AG20443 (cell line): ENCODE measurements at places on chromosomes 3 and 15.
A peak's percentile ranks its signal among the peaks of the same experiment; 100 is the strongest.

DNA sequence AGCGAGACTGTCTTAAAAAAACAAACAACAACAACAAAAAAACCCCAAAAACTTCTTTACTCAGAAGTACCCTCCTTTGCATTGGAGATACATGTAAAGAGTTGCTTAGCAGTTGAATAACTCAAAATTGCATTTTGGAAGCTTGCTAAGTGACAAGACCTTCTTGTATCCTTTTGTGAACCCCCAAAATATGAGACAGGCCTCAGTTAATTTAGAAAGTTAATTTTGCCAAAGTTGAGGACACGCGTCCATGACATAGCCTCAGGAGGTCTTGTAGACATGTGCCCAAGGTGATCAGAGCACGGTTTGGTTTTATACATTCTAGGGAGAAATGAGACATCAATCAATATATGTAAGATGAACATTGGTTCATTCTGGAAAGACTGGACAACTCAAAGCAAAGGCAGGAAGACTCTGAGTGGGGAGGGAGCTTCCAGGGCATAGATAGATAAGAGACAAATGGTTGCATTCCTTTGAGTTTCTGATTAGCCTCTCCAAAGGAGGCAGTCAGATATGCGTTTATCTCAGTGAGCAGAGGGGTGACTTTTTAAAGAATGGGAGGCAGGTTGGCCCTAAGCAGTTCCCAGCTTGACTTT lies 1.7 kb upstream of the ARF4 start:
- no peak for DNase-seq

DNA sequence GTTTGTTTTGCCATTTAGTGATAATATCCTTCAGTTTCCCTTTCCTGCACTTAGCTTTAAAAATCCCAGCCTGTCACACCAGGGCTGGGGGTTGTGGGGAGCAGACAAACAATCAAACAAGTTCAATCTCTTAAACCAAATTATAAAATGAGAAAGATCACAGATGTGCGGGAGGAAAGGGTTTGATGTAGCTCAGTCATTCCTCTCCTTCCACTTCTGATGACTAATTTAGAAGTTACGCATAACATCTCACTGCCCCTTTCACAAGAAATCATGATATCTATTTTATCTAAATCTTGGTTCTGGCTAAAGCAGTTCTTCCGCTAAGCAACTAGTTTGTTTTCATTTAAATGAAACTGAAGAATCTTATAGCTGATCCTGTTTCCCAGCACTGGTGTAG lies 34.1 kb upstream of the ATG7 start:
- DNase-seq = peak; percentile 61

DNA sequence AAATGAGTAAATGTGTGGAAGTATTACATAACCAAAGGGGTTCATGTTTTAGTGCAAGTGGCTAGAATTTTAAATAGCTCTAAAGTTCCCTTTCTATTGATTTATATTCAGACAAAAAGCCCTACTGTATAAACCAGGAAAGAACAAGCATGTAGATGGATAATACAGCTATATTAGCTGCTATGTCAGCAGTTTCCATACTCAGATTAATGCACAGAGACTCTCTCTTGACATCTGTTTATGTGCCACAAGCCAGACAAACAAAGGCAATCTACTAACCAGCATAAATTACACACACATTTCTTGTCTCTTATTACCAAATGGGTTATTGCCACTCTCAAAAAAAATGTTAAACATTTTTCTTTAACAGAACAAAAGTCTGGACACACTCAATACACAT lies 760.1 kb upstream of the NECTIN3 start:
- no peak for DNase-seq

GRCh38 chr3:126926684-126927400 lies 56.1 kb upstream of the PLXNA1 start:
- peak; percentile 95 for DNase-seq

DNA sequence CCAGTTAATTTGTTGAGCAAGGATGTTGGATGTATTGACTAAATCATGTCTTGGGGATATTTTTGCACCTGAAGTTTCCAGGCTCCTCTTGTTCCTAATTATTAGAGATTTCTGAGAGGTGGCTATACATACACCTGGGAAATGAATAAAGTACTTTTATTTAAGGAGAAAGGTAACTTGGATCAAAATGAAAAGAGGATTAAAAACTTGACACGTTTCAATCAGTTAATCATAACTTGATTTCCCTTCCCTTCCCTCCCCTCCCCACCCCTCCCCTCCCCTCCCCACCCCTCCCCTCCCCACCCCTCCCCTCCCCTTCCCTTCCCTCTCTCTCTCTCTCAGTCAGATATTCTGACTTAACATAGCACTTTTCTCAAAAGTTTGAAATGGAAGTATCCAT lies 126.3 kb downstream of the KCNH8 start:
- no peak for DNase-seq

GRCh38 chr3:149296972-149297371 lies 36.5 kb downstream of the TM4SF18 start:
- DNase-seq = no peak

DNA sequence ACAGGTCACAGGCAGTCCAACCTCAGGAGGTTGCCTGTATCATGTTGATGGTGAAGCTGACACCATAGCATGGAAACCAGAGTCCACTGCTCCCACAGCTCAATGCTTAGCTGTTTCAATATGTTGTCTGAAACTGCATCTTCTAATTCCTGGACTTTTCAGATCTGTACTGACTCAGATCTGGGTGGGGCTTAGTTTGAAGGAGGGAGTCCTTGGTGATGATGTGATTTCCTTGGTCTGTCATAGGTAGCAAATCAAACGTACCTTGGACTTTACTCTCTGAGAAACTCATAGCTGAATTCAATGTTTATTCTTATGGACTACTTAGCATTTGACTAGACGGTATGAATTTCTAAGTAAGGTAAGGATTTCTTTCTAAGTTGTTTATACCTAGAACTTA lies at the start of gene HHLA2:
TSS of gene HHLA2 (plus strand) at position 310 of the 400 bp plus-strand sequence. CDS start 55,266 bp downstream, outside the sequence.
- DNase-seq = no peak

DNA sequence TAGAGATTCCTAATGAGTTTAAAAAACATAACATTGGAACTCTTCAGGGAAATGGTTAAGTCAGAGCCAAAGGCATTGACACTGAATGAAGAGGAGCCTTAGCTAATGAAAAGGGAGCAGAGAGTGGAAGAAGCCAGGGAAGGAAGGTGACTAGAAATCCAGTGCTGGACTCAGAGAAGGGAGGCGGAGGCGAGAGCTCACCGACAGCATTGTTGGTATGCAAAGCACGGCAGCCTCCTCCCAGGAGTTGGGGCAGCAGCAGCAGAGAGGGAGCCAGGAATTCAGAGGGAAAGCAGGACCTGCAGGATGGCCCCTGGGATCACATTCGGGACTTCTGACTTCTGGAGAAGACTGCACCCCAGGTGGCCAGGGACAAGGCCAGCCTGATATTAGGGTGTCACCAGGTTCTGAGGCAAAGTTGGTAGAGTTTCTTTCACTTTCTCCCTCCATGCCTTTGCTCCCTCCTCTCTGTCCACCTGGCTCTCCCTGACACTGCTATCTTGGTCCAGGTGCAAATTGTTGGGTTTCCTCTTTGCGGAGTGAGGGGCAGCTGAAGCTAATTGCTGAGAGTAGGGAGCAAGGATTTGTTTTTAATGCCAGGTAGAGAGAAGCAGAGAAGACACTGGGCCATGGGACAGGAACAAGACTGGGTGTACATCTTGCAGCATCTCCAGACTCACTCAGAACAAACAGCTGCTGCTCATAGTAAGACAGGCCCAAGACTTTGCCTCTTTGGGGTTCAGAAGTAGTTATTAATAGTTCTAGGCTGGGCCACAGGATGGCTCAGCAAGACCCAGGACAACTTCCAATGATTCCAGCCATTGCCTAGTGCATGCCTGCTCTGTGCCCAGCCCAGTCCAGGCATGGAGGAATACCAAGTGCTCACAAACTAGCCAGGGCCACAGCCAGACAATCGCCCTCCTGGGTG lies 157.9 kb downstream of the TLE3 start:
- no peak for DNase-seq

GRCh38 chr15:98628216-98628615 lies 20.1 kb upstream of the IGF1R start:
- no peak for DNase-seq

GRCh38 chr3:123021996-123022510 lies 5.5 kb downstream of the SEMA5B start:
- DNase-seq = no peak

- no peak for DNase-seq
Measured at GRCh38 chr15:31160740-31161495, 59.4 kb upstream of the TRPM1 start.

DNA sequence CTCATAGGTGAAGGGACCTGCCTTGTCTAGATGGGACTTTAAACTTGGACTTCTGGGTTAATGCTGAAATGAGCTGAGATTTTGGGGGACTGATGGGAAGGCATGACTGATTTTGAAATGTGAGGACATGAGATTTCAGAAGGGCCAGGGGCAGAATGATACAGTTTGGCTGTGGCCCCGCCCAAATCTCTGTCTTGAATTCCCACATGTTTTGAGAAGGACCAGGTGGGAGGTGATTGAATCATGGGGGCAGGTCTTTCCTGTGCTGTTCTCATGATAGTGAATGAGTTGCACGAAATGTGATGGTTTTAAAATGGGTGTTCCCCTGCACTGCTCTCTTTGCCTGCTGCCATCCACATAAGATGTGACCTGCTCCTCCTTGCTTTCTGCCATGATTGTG lies 42.8 kb downstream of the ILDR1 start:
- DNase-seq = no peak

DNA sequence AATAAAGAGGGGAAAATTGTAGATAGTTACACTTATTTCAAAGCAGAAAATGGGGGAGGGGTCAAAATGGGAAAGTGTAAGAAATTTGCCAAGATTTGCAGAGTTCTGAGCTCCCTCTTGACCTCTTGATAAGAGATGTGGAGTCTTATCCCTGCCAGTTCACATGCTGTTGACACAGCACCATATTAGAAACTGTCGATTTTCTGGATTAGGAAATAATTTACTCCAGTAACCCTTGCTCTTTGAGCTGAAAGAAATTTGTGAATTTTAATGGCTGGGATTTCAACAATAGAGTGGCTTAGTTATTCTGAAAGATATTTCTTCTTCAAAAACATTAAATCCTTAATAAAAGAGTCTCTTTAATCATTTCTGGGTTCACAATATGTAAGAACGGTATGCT lies 306.2 kb upstream of the CNTN4 start:
- DNase-seq = no peak

GRCh38 chr15:92733934-92734521 lies 78.5 kb upstream of the FAM174B start:
- DNase-seq = peak; percentile 51

GRCh38 chr15:64501396-64501715 lies 41.0 kb downstream of the ZNF609 start:
- no peak for DNase-seq

DNA sequence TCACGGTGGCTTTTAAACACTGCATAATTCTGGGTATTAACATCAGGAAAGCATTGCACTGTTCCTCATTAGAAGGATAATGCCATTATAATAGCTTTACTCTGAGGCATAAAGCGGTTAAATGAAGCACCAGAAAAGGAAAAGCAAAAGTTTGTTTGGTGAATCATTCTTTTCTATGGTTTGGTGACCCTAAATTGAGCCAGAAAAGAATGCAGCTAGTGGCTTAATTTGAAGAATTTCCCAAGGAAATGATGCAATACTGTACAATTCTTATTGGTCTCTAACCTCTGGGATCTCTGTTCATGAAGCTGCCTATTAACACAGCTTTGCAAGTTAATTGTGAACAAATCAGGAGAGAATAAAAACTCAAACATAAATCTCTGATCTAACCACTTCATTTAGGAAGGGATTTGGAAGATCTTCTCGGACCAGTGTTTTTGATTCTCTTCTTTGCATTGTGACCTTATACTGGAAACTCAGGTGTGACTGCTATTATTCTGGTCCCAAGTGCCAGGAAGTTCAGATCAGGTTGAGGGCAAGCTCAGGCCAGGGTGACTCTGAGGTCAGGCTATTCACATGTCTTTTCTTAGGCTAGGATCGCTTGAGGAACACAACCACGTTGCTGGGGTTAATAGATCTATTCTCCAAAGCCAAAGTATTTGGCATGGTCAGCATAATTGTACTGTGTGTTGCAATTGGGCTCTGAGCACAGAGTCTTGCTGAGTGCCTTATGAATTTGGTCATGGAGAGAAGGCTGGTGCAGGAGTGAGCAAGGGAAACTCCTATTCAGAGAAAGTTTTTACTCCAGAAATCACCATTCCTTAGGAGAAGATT lies 11.3 kb upstream of the DLG1 start:
- DNase-seq = peak; percentile 76

DNA sequence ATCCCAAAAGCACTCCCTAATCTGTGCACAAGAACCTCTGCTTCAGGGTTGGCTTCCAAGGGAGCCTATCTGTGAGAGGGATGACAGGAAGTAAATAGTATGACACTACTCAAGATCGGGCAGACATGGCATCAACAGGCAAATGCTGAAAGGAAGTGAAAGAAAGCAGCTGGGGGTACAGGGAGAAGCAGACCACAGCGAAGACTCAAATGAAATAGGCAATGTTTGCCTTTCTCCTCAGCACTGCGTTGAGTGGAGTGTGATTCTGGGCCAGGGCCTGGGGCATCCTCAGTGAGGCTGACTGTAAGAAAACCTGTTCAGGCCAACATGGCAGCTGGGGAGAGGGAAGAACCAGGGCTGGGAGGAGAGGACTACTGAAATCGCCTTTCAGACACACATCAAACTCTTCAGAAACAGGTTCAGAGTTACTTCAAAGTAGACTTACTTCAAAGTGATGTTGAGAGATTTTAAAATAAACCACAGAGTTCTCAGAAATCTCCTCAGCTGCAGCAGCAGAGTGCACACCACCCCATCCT lies 96.6 kb downstream of the SLC9A9 start:
- no peak for DNase-seq

GRCh38 chr3:22885039-22885438 lies 318.1 kb upstream of the UBE2E2 start:
- no peak for DNase-seq

GRCh38 chr3:44050867-44051266 lies 190.8 kb upstream of the TOPAZ1 start:
- no peak for DNase-seq

DNA sequence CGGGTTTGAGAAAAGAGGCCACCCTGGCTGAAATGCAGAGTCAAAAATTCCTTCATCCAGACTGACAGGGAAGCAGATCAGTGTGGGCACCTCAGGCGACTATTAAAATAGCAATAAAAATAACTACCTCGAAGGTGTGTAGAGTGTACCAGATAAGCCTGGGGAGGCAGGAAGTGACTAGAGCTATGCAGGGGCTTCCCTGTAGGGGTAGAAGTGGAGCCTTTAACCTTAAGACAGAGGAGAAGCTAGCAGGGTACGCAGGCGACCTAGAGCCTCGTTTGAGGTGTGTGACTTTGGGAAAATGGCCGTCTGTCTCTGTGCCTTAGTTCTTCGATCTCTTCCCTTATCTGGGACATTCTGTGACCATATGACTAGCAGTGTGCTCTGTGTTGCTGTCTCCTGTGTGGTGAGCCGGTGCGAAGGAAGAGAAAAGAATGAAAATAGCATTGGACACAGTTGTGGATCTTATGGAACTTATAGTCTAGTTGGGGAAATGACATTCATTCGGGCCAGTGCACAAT lies 17.6 kb downstream of the BHLHE40 start:
- no peak for DNase-seq

DNA sequence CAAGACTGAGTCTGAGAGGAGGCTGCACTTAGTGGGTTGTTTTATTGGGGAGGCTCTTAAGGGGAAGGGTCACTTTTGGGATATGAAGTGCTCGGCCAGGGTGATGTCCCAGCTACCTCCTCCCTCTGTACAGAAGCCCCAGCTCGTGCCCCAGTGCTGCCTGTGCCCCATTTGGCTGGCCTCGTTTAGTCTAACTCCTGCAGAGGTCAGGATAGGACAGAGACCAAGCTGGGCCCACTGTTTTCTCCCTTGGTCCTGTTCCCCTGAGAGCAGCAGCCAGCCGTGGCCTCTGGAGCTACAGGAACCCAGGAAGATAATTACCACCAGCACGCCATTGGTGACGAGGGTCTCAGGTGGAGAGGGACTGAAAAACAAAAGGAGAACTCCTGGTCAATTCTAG lies 18.5 kb downstream of the PLA2G4E start:
- no peak for DNase-seq
